GF-D8 (cell line): ENCODE measurements at places on chromosomes 1 and 21.

GRCh38 chr1:193706766-193707165 is 520.4 kb upstream of the B3GALT2 start:
- no peak for DNase-seq

DNA sequence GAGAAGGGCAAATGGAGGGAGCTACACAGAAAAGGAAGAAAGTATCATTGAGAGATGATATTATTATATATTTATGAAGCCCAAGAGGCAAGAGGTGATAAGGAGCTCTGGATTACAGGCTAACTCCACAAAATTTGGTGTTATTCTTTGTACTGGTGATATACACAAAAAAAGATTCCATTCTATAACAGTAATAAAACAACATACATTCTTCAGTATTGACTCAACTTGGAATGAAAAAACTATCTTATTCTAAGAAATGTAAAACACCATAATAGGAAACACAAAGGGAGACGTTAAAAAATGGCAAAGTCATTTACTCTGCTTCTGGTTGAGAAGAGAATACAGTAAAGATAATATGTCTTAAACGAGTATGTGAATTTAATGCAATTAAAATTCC is 99.4 kb downstream of the TEX35 start:
- no peak for DNase-seq

DNA sequence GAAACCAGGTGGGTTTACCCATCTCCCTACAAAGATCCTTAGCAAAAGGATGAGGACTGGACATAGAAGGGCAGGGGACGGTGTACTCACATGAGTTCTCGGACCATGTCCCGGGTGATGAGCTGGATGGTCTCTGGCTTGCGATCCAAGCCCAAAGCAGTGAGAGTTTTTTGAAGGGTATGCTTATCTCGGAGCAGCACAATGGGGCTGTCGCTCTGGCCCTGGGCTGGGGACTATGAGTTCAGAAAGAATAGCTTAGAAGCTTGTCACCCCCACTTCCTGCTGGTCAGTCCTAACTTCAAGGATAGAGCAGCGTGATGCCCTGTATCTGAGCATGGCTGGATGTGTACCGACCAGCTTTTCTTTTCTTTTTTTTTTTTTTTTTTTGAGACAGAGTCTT is 9.6 kb downstream of the CFAP45 start:
- no peak for DNase-seq

DNA sequence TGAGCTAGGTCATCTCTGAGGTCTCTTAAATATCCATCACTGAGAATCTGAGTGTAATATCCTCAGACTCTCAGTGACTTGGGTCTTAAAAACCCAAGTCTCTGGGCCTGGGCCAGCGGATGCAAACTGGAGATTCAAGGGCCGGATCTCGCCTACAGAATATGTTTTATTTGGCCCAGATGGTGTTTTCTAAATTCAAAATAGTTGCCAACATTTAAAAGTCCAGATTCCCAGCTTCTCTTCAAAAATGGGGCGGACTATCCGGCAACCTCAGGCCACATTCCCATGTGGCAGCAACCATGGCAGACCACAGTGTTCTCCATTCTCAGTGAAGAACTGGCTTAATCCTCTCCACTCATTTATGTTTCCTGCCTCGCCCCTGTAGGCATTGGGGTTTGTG is 12.7 kb upstream of the HEYL start:
- no peak for DNase-seq

- DNase-seq, result no peak
Measured at GRCh38 chr1:184296466-184297243, 90.2 kb upstream of the C1orf21 start.

DNA sequence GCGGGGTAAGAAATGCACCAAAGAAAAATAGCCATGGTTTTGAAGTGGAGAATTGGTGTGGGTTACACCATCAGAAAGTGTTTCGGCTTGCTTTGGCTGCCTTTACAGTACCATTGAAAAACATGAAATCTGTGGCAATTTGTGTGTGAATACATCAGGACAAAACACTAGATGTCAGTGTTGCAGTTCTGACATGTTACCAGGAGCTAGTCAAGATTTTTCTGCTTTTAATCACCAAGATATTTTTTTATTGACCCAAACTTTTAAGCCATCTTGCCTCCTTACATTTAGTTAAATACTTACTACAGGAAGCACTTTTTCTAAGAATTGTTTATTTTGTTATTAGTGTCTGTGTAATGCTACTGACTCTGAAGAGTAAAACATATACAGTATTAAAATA is 14.3 kb downstream of the RRP15 start:
- DNase-seq, result no peak

DNA sequence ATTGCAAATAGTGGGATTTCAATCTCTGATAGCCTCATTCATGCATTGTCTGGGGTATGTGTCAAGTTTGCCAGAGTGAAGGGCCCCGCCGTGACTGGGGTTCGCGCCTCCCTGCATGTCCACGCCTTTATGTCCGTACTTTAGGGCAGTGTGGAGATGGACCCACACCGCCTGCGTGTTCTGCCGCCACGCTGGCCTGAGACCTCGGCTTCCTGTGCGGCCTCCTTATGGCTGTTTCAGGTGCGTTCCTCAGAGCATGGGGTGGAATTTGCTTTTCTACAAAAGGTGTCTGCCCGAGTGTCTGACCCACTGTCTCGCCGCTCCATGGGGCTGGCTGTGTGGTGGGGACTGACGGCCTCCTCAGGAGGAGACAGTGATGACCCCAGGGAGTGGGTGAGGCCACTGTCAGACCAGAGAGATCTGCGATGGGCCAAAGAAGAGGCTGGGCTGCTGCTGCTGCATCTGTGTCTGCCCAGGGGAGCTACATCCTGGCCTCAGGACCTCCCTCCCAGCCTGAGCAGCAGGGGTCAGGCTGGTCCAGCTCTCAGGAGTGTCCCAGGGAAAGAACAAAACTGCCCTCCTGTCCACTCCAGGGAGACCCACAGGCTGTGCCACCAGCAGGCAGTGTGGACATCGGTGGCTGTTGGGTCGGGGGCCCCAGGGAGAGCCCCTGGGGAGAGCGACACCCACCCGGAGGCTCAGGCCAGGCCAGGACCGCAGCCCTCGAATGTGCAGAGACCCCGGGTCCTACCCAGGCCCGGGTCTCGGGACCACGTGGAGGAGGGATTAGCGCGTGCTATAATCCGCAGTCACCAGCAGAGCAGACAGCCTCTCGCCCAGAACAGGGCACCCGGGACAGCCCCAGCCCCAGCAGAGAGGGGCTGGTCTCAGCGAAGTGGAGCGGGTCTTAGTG is 9.8 kb upstream of the SLC19A1 start:
- no peak for DNase-seq

- DNase-seq, result no peak
Measured at GRCh38 chr1:31762726-31763670, 1.1 kb downstream of the ADGRB2 start.

GRCh38 chr1:114554577-114554976 is 26.8 kb downstream of the BCAS2 start:
- no peak for DNase-seq

GRCh38 chr1:157969697-157970485 is 23.6 kb upstream of the KIRREL1 start:
- no peak for DNase-seq

- no peak for DNase-seq
Measured at GRCh38 chr21:36097427-36098181, 27.8 kb downstream of the CBR1 start.

DNA sequence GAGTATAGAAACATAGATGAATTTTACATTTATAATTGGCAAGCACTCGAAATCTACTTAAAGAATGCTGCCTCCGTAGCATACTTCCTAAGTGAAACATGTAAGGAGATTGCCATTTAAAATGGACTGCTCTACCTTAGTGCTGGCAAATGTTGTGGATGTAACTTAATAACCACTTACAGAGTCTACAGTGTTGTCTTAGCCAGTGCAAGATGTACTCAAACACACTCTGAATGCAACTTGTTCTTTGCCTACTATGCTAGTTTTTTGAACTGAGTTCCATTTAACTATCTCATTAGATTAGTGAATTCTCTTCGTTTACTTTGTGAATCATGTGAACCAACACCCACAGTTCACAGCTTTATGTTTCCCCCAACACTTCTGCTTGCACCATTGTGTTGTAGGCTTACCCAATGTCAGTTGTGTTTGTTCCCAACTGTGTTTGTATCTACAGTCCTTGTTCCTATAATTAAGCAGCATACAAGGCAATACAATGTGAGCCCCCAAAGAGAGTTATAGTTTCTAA is 345.5 kb upstream of the LYPLAL1 start:
- DNase-seq, result no peak

DNA sequence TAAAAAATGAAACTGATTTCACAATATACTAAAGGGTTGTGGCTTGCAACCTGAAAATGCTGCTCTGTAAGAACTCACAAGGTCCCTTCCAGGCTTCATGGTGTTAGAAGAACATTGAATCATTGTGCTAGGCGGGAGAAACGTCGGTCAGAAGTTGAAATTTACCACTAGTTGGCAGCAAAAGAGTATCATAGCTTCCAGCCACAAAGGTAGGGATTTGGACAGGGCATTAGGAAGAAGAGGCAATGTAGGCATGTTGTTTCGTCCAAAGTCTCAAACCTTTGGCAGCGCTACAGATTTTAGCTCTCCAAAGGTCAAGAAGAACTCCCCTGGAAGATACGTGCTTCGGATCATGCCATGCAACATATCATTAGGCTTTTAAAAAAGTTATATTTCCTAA is 62.5 kb upstream of the ZP4 start:
- no peak for DNase-seq

DNA sequence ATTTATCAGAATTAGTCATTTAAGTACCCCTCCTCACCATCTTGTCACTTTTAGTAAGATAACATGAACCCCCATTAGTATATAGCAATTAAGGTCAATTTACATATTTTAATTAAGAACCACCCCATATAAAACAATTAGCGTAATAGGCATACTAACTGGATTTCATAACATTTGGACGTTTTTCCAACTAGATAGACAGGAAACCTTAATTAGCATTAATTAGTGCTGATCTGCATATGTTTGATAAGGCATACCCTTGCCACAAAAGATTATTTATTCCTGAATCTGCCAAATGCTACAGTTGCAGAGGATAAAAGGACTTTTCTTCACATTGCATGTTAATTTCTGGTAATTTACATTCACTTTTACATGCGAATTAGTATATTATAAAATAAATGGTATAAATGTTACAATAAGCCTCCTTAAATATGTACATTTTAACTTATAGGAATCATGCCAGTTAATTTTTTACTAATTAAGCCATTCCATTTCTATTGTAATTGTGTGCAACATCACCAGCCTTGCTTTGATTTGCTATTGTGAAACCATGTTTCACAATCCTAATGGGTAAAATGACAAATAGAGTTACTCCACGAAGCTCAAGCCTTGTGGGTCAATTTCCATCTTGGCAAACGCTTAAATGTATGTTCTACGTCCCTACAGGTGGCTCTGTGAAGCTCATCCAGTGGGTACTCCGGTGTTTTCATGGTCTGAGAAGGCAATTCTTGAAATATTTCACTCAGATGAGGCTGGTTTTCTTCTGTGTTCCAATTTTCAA is 469.6 kb downstream of the DPYD start:
- no peak for DNase-seq

- DNase-seq, result no peak
Measured at GRCh38 chr1:236639686-236640085, 35.4 kb upstream of the HEATR1 start.

GRCh38 chr21:32335601-32336575 is 37.2 kb downstream of the MRAP start:
- no peak for DNase-seq

- no peak for DNase-seq
Measured at GRCh38 chr1:210800301-210800700, 333.6 kb downstream of the KCNH1 start.

- no peak for DNase-seq
Measured at GRCh38 chr1:171751221-171751620, 9.4 kb upstream of the VAMP4 start.

GRCh38 chr1:46622344-46622743 is 5.7 kb upstream of the MOB3C start:
- DNase-seq, result no peak

DNA sequence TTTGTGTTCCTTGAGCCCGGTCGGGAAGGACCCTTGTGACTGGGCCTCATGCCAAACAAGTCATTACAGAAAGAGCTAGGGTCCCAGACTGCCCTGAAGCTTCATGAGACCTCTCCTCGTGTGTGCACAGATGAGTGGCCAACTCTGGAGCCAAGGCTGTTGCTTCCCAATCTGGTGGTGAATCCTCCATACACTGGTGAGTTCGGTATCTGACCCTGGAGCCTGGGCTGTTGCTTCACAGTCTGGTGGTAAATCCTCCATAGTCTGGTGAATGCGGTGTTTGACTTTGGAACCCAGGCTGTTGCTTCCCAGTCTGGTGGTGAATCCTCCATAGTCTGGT is 737.8 kb downstream of the MATN1 start:
- DNase-seq, result no peak

DNA sequence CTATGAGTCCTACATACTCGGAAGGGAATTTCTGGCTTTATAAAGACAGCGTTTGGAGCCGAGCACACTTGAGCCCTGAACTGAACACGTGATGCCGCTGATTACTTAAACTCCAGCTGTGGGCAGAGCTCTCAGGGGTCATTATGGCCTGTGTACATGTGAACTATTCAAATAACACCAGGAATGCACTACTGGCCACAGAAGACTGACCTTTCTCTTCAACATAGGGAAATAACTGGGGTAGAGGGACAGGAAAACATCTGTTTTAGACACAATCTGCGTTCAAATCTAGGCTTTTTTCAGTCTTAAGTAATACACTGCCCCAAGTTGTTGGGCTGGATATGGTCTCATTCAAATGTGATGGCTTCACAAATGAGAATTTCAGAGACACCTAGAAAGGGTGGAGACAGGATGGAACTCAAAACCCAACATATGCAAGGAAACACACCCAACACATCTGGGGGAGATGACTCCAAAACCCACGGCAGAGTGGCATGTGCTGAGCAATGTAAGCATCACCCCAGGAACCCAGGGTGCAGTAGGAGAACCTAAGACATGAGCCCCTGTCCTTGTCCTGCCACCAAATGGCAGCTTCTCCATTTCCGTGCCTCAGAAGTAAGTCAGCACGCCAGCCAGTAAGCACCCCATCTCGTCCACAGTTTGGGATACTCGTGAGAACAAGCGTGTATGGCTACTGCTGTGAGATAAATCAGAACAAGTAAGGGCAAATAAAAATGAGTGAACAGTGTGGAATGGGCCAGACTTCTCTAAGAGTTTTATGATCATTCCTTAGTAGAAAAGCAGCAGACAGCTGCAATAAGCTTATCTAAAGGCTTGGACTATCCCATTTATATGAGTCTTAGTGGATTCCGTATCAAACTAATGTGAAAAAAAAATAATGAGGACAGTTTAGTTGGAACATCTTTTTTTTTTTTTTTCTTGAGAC is 24.9 kb downstream of the NID1 start:
- DNase-seq, result no peak

- no peak for DNase-seq
Measured at GRCh38 chr1:85406081-85406480, 58.9 kb downstream of the DDAH1 start.

- DNase-seq, result no peak
Measured at GRCh38 chr21:45154511-45155508, 80.4 kb downstream of the ADARB1 start.
